ENCODE measurements at places on chromosomes 5 and 9.

DNA sequence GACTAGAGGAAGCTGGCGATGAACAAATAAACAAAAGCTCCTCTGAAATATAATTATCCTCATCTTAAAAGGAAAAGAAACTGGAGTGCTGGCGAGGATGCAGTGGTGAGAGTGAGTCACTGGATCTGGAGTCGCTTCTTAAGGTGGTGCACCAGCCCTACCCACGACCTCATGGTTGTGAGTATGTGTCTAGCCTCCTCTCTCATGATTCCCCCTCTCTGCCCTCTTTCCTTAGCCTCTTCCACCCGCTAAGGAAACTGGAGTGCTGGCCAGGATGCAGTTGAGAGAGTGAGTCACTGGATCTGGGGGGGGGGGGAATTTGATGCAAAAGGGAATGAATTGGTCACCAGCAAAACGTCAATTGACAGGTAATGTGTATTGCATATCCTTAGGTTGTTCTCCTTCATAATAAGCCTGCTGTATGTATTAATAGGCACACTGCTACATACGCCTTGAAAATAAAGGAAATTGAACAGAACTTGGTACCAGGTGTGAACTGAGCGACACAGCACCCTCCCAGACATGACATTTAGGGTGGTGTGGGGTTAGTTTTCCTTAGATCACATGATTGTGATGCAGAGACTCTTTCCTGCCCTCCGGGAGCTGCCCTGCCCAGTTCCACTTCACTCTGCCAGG is 36.3 kb upstream of the EBF1 start:
- no peak for DNase-seq

- no peak for DNase-seq
Observed at GRCh38 chr5:25418319-25418859, 773.6 kb upstream of the CDH10 start.

DNA sequence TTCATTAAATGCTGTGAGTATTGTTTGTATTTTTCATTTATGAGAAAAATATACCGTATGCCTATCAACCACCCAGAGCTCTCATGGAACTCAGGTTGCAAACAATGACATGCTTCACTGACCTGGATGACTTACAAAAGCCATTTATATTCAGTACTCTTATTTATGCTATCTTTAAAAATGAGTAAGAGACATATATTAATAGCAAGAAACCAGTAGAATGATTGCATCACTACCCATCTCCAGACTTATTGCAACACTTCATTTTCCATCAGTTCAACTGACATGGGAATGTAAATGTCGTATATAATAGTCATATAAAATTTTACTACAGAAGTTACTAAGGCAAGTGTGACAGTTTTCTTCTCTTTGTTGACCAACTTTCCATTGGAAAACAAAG is 69.1 kb downstream of the OTP start:
- no peak for DNase-seq

GRCh38 chr5:82100303-82101077 is 128.7 kb downstream of the ATG10 start:
- no peak for DNase-seq

- DNase-seq, result no peak
Observed at GRCh38 chr5:176716320-176716719, 69.0 kb downstream of the TSPAN17 start.

Measured in C1 segment of cervical spinal cord (tissue), 14 donors.